ENCODE measurements at places on chromosomes 3 and 15.
A peak's percentile ranks its signal among the peaks of the same experiment; 100 is the strongest.

DNA sequence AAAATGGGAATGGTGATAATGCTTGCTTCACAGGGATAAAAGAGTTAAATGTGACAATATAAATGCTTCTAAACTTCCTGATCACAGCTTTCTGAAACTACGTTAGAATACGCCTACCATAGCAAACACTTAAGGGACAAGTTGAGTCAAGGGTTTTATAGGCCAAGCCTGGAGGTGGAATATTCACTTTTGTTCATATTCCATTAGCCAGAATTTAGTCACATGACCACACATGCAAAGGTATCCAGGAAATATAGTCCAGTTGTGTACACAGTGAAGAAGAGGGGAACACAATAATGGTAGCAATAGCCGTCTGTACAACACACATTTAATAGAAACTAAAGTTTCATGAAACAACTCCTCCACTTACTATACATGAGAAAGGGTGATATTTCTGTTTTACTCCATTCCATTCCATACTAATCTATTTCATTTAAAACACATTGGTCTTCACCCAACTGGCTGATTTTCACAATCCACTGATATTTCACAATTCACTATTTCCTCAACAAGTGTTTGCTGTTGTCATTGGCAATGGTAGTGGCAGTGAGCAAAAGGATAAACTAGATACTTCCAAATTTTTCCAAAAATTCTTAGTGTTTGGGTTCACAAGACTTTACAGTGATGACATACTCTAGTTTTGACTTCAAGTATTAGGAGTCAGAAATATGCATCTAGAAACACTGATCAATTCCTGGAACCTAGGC, 270.9 kb downstream of the ERC2 start:
- peak; percentile 8 for DNase-seq

GRCh38 chr3:156298014-156298413, 177.6 kb downstream of the KCNAB1 start:
- DNase-seq = no peak

GRCh38 chr15:70856884-70857561, 3.1 kb upstream of the LARP6 start:
- DNase-seq = no peak

DNA sequence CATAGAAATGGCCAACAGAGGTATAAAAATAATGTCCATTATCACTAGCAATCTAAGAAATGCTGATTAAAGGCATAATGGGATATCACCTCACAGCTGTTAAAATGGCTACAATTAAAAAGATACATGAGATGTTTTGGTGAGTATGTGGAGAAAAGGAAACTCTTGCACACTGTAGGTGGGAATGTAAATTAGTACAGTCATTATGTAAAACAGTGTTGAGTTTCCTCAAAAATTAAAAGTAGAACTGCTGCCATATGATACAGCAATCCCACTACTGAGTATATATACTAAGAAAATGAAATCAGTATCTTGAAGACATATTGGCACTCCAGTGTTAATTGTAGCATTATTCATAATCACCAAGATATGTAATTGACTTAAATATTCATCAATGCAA, 982.2 kb upstream of the EPHA6 start:
- DNase-seq = no peak

DNA sequence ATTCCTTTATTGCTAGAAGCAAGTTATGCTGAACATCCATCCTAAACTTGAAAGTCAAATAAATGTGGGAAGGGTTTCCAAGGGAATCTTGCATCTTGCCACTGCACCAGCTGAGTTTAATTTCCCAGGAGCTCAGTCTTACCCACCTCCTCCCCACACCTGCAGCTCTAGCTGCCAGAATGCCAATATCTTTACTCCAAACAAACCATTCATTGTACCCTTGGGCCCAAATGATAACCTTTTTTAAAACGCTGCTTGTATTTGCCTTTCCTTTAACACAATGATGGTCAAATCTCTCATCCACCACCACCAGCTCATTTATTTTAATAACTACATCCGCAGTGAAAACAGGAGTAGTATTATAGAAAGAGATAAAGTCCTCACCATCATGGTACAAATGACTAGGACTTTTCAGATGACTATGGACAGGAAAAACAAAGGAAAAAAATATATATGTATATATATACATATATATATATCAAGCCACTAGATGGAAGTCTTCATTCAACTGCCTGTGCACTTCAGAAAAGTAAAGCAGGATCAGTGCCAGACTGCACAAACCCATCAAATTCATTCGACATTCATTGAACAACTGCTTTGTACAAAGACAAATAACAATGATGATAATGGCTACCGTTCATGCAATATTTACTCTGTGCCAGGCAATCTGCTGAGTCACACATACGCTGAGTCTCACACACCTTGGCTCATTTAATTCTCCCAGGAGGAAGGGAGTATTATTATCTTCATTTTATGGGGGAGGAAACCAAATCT, 44.0 kb downstream of the BFSP2 start:
- no peak for DNase-seq

DNA sequence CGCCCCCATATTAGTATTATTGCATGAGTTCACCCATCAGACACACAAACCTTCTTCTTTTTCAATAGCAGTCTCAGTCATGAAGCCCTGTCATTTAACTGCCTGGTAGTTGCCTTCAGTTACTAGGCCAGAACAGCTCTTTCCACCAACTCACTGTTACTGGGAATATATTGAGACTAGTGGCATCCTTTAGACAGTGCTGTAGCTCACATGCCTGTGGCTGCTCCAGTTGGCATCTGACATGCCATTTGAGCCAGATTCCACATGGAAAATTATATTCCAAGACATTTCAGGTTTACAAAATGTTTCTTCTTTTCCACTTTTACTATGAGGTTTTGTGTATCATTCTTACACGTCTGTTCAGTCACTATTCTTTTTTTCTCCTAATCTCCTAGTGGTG, 146.1 kb downstream of the GHSR start:
- no peak for DNase-seq

DNA sequence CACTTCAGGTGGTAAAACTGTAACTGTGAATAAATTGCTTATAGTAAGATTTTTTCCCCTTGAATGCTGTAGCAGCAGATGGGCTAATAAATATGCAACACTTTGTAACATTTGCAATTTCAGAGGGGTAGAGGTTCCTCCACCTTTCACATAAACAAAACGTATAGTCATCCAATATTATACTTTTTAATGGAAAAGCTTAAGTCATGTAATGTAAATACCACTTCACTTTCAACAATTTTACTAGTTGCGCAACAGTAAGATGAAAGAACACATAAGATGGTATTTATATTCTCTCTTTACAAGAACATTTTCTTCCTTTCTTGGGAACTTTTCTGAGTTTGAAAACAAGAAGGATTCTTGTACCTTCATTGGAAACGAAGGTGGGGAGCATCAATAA, 56.6 kb upstream of the FAM3D start:
- no peak for DNase-seq

GRCh38 chr3:11370191-11370590, 98.0 kb downstream of the ATG7 start:
- no peak for DNase-seq

DNA sequence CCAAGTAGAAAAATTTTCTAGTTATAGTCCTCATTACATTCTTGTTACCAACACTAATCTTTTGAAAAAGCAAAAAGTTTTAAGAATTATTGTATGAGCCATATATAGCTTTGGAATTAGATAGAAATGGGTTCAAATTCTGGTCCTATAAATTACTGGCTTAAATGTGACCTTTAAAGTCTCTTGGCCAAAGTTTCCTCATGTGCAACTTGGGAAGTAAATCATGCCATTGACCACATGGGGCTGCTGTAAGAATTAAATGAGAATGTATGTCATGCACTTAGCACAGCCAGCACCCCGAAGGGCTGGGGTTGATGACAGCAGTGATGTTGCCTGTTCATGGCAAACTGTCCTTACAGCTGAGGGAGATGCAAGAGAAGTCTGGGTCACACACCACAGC, 108.3 kb downstream of the TOP2B start:
- peak; percentile 12 for DNase-seq

DNA sequence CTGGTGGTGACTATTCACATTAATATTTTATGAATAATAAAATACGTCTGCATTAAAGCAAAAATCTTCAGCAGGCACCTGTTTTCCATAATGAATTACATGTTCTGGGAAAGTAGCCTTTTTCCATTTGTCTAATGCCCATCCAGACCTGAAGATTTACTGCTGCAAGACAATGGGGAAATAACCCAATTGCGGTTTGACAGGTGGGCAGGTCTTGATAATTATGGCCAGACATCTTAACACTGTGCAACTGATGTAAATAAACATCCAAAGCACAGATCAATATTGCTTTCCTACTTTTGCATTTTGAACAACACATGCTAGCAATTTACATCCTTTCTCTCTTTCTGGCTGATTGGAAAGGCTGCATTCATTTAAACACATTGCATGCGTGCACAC, 173.9 kb downstream of the MEIS2 start:
- DNase-seq = no peak

- peak; percentile 67 for DNase-seq
These were observed 1.1 kb upstream of the FGF7 start for GRCh38 chr15:49421991-49422390.

GRCh38 chr3:23019596-23020300, 183.4 kb upstream of the UBE2E2 start:
- no peak for DNase-seq

- DNase-seq = no peak
These were observed 213.0 kb downstream of the MEIS2 start for GRCh38 chr15:36887214-36887961.

DNA sequence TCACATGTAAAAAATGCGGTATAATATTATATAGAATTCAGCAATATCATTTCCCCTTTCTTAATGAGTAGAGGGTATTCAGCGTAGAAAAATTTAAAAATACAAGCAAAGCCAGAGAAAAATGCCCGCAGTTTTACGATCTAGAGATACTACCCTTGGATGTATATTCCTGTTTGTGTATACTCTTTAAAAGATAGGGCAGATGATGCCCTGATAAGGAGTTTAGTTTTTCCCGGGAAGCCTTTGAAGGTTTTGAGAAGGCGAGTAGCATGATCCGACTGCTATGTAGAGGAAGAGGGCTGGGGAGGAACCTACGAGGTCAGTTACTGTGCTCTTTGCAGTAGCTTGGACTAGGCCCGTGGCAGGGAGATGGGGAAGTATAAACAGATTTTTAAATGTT, 1.2 kb downstream of the YEATS2 start:
- peak; percentile 74 for DNase-seq

DNA sequence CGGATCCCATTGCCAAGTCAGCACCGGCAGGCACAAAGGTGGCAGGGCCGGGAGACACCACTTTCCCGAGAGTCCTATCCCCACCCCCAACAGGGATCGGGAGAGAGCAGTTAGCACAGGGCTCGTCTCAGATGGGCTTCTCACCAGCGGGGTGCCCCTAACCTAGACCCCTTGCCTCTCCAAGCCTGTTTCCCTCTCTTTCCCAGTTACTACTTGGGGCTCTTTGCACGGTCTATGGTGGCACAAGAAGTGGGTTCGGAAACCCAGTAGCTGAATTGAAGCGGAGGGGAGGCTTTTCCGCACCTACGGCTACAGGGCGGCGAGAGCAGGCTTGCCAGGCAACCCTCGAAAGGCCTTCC, 383 bp upstream of the EFCC1 start:
- no peak for DNase-seq

- no peak for DNase-seq
These were observed 361.4 kb upstream of the ICE2 start for GRCh38 chr15:60840306-60840702.

DNA sequence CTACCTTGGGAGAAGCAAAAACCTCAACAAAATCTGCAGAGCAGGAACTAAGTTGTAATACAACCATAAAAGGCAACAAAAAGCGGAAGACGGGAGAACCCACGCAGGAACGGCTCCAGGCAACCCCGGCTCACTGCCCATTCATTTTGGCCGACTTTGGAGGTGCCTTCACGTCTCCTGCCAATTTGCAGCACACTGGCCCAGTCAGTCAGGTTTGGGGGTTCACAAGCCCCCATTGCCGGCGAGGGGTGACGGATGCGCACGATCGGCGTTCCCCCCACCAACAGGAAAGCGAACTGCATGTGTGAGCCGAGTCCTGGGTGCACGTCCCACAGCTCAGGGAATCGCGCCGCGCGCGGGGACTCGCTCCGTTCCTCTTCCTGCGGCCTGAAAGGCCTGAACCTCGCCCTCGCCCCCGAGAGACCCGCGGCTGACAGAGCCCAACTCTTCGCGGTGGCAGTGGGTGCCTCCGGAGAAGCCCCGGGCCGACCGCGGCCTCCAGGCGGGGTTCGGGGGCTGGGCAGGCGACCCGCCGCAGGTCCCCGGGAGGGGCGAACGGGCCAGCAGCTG, 463 bp downstream of the TERC start:
- peak; percentile 77 for DNase-seq

DNA sequence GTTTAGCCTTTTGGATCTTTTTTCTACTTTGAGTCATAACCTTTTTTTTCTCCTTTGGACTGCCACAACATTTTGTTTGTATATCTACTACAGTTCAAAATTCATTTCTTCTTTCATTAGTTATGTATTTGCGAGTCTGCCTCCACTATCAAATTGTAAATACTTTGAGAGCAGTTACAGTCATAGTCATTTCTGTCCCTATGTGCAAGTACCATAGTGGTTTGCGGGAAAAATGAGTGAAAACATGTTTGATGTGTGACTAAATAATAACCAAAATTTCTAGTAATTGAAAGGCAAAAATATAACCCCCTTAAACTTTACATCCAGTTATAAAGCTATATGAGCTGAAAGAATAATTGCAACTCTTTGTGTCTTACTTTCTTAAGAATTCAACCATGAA, 45.8 kb upstream of the CCDC50 start:
- no peak for DNase-seq

DNA sequence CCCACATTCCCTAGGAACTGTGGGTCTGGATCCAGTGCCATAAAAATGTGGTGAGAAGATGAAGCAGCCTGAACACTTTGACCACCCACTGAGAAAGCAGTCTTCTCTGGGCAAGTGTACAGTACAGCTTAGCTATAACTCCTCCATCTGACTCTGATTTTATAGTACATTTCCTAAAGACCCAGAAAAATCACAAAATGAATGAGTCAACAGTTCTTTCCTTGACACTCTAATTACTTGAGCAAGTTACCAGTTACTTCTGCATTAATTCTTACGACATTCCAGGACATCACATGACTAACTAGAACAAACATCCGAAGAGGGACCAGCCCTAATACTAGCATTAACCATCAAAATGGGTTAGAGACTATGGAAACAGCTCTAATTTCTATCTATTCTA, 148.1 kb upstream of the PEX5L start:
- peak; percentile 7 for DNase-seq

- no peak for DNase-seq
These were observed 173.4 kb upstream of the TP63 start for GRCh38 chr3:189457631-189458412.
